ENCODE measurements at places on chromosomes 7 and 10.

GRCh38 chr7:68423356-68423755 lies 1174.9 kb upstream of the AUTS2 start:
- DNase-seq: no peak

DNA sequence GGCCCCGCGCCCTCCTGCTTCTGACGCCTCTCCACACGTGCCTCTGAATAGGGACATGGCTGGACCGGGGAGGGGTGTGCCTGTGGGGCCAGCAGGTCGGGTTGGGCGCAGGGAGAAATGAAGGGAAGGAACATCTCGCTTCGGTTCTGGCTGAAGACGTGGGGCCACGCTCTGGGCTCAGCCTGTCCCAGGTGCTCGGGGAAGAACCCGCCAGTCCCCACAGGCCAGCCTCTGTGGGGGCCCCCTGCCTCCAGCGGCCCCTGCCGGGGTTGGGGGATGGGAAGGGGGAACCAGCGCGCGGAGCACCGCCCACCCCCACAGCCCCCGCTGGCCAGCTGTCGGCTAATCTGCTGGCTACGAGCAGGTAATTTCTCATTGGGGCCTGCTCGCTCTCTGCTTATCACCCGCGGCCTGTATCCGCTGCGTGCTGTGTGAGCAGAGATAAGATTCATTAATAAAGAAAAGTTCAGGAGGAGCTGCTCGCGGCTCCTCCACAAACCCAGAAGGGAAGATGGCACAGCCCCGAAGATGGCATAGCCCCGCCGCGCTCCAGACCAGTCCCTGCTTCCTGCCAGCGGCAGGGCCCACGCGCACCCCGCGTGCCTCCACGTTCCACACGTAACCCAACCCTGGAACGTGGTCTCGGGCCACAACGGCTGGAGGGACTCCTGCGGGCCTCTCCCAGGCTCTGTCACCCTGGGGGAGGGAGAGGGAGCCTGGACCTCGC lies 186.2 kb downstream of the ELFN1 start:
- peak; percentile 2 for DNase-seq

GRCh38 chr10:74292871-74293427 lies 141.9 kb downstream of the ADK start:
- DNase-seq: no peak

DNA sequence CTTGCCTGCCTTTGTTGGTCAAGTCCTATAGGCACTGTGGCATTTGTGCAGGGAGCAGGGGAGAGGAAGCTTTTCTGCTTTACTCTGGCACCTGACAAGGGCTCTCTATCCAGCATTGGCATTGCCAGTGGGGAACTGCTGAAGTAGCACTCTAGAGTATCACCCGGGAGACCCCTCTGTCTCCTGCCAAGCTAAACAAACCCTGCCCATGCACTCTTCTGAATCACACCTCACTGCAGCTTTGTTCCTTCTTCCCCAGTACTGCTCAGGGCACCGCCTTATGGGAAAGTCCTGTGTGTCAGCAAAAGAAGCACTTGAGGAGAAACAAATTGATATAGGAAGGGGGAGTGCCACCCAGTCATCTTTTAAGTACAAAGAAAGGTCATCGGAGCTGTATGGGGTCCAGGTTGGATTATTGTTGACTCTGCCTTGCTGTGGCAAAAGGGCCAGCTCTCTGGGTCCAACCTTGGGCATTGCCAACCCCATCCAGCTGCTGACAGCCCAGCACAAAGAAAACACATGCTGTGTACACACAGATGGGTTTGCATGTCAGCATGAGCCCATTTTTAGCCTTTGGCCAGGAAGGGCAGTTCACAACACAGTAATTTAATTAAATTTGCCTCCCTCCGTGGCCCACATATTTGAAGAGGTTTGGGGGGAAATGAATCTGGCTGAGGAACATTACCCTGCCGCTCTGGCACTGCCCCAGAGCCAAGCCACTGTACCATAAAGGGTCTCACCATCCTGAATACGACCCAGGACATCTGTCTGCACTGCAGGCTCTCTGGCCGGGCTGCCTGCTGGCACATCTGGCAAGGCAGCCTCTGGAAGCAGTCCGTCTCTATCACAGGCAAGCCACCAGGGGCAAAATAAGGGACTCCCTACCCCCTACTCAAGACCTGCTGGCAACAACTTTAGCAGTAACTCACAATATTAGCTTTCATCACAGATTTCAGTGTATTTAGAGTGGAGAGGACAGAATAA lies 13.1 kb downstream of the LRRC4 start:
- no peak for DNase-seq

DNA sequence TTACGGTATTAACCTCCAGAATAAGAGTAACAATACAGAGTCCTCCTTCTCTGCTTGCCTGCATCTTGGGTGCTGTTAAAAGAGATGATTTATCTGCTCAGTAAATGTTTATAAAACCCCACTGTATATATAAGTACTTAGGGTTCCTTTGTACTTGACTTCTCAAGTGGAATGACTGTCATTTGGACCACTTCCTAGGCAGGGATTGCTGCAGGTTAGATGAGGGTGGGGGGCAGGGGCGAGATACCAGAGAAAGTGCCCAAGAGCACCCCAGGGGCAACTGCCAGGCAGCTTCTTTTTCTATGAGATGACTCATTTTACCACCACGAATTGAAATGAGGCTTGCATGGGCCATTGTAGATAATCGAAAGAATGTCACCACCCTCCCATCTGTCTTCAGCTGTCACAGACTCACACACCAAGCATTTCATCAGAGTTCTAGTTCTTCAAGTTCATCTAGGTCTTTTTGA lies 421.9 kb upstream of the GALNT17 start:
- DNase-seq: no peak

DNA sequence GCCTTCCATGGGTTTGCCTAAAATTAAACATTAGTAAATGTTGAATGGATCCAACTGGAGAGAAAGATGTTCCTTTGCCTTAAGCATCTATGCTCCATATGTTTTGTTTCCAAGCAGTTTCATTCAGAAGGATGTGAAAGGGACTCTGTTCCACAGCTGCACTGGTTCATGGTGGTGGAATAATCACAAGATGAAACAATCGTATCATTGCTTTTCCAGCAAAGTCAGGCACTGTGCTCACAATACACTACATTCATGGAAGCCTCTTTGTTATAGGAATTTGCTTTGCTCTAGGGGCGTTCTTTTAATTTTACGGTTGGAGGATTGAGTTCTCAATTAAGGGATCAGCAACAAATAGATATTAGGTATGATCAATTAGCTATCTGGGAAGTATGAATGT lies 33.8 kb downstream of the RAMP3 start:
- no peak for DNase-seq

DNA sequence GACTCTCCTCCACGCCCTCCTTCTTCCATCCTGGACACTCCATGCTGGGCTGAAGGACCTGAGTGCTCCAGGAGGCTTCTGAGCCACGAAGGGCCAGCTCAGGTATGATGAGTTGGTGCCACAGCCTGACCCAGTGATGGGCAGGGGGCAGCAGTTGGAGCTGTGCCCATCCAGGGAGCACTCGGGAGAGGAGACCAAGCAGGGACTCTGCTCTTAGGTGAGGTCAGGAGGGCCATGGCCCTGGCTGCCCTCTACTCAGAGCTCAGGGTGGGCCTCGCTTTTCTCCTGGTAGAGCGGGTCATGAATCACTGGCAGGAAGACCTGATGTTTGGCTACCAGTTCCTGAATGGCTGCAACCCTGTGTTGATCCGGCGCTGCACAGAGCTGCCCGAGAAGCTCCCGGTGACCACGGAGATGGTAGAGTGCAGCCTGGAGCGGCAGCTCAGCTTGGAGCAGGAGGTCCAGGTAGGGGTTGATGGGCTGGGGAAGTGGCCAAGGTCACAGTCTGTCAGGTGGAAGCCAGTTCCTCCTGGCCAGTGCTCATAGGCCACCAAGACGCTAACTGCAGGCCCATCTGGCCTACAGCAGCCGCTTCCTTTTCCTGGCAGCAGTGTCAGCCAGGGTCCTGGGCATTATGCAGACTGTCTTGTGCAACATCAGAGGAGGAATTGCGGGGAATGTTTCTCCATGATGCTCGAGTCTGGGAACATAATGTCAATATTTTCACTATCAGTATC lies 50.8 kb downstream of the ALOX5 start:
- no peak for DNase-seq

- DNase-seq: no peak
Observed at GRCh38 chr7:80711531-80711930, 73.1 kb downstream of the CD36 start.

DNA sequence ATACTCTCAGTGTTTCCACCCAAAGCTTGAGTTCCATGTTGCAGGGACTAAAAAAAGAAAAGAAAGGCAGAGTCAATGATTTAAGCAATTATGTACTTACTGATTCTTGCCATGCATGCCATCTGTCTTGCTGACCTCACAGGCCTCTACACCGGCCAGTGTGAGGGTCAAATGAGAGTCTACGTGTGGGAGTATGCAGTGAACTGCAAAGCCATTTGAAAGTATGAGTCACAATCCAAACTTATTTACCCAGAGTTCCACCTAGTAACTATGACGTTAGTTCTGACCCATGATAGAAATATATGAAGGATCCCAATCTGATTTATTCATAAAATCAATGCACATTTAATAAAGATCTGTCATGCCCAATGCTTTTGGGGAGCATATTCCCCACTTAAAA lies 26.5 kb downstream of the PDE1C start:
- no peak for DNase-seq

DNA sequence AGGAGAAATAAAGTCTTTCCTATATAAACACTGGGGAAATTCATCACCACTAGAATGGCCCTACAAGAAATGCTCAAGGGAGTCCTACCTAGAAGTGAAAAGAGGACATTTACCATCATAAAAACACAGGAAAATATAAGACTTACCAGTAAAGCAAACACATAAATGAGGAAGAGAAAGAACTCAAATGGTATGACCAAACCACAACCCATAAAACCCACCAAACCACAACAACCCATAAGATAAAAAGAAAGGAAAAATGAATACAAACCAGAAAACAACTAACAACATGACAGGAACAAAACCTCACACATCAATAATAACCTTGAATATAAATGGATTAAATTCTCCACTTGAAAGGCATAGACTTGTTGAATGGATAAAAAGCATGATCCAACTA lies 71.9 kb upstream of the DIP2C start:
- no peak for DNase-seq

DNA sequence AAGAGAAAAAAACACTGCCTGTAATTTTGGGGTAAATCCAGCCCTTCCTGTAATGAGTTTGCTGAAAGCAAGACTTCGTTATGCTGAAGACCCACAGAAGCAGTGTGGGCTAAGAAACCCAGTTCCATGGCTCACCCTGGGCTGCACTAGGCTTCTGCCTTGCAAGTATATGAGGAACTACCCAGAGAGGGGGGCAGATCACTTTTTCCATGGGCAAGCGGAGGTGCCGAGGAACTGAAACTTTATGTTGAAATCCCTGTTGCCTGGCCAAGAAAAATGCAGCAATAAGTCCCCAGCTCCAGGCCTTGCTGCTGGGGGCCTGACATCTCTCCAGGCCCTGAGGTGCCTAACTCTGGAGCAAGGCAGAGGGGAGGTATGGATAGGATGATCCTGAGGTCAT lies 8.5 kb downstream of the RASSF4 start:
- no peak for DNase-seq

GRCh38 chr10:106872176-106872575 lies 292.3 kb downstream of the SORCS1 start:
- no peak for DNase-seq

GRCh38 chr7:50268990-50269389 lies 35.5 kb upstream of the IKZF1 start:
- no peak for DNase-seq

DNA sequence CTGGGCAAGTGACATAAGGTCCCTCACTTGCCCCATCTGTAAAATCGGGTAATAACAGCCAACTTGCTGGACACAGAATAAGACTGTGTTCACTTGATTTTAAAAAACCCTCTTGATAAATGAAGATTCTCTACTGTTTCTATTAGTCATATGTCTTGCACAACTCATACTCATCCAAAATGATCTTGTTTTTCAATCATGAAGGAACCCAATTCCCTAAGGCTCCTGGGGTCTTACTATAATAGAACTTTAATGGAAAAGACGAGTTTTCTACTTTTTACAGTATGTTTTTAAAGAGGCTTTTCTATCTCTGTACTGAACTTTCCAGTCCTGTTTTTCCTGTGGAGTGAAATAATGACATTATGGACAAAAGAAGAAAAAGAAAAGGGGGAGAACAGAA lies 103.8 kb downstream of the ARID5B start:
- DNase-seq: no peak

- DNase-seq: no peak
Observed at GRCh38 chr7:449324-450019, 70.2 kb downstream of the PDGFA start.

DNA sequence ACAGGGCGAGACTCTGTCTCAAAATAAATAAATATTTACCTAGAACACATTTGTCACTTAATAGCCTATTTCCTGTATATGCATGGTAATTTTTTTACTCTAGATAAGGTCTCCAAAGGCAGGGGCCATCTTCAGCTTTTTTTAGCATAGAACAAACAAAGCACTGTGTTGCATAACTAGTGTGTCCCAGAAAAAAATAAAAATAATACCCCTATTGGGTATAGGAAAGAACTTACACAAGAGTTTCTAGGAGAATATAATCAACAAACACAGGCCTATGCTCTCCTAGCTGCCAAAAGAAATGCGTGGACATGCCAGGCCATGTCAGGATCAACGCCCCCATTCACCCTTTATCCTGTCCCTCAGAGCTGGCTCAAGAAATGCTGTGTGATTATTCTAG lies 103.6 kb downstream of the PARD3 start:
- DNase-seq: no peak

DNA sequence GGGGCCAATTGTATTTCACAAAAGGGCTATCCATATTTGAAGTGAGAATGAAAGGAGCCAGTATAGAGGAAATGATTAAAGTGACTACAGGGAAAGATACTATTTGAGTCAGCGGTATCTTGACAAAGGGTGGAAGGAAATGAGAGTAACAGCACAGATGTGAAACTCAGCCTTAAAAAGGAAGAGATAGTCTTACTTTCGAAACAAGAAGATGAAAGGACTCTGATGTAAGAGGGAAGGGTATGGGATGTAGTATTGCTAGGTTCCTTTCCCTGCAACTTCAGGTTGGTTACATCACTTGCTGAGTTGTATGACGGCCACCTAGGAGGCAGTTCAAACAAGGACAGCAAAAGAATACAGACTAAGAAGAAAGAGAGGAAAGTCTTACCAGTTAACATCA lies 13.7 kb downstream of the CISD1 start:
- peak; percentile 10 for DNase-seq

- no peak for DNase-seq
Observed at GRCh38 chr10:73152009-73152408, 15.8 kb downstream of the ECD start.

- no peak for DNase-seq
Observed at GRCh38 chr7:155591055-155591775, 44.9 kb upstream of the CNPY1 start.
